ENCODE measurements at places on chromosomes 12 and 14.
A peak's percentile ranks its signal among the peaks of the same experiment; 100 is the strongest.

GRCh38 chr12:6494258-6494743 lies 399 bp downstream of the NCAPD2 start:
- DNase-seq: no peak

GRCh38 chr12:9122091-9122609 lies 6.4 kb upstream of the A2M start:
- DNase-seq: no peak

DNA sequence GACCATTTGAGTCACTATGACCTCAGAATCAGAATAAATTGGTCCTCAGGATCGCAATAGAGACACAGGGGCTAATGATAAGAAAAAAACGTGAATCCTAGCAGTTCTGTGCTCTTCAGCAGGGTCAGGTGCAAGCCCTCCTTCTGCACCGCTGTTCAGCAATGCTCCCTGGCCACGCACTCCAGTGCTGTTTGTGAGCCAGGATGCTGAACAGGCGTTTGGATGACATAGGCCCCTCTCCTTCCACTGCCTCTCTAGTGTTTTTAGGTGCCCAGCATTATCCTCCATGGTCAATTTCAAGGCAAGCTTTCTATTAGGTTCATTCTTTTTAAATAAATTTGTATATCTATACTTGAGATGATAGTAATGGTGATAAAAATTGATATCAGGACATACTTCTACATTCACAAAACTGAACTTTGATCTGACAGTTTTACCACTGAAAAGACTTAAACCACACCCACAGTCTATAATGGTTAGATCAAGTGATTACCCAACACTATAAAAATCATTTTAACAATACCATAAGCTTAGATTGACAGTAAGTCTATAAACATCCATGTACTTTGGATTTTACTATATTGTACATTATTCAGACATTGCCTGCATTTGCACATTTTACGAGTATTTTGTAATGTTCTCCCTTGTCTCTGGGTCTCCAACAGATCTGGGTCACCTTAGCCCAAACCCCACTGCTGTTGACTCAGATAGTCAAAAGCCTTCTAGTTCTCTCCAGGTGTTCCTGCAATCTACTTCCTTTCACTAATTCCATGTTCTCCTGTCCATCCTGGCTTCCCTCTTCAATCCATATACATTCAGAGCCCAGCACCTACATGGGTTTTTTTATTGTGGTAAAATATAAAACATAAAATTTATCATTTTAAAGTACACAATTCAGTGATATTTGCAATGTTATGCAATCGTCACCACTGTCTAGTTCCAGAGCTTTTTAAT lies 114.9 kb upstream of the COCH start:
- no peak for DNase-seq

GRCh38 chr12:11650286-11651281 lies 1.1 kb downstream of the ETV6 start:
- no peak for DNase-seq

GRCh38 chr12:31363831-31364230 lies 37.9 kb upstream of the SINHCAF start:
- DNase-seq: no peak

DNA sequence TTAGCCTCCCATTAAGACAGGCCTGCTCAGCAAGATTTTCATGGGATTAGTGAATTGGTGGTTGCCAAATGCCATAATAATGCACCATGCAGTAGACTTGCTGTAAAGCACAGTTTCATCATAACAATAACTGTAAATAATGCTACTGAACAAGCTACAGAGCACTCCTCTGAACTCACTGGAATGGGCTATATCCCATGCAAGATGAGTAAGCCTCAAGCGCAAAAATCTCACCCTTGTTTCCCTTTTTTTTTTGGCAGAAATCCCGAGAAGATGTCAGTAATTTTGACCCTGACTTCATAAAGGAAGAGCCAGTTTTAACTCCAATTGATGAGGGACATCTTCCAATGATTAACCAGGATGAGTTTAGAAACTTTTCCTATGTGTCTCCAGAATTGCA lies 145.9 kb upstream of the HIF1A start:
- DNase-seq: no peak

- DNase-seq: no peak
These were observed 59.0 kb downstream of the CLMN start for GRCh38 chr14:95260537-95261361.

- DNase-seq: no peak
These were observed 1.2 kb upstream of the C14orf180 start for GRCh38 chr14:104578321-104578720.

- DNase-seq: no peak
These were observed 56.0 kb downstream of the FOS start for GRCh38 chr14:75334549-75335051.

DNA sequence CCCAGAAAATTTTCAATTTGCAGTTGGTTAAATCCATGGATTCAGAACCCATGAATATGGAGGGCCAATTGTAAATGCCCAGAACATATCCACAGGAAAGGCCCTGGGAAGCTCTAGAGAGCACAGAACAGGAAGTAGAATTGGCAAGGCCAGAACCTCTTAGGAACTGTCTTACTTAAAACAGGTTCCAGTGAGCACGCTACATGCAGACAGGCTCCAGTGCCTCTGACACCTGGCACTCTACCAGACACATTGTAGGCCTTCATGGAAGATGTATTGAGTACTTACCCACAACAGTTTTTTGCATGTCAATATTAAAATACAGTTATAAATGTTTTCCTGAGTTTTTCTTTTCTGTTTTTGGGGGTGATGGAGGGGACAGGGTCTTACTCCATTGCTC lies 188.2 kb upstream of the FRMD6 start:
- DNase-seq: no peak

DNA sequence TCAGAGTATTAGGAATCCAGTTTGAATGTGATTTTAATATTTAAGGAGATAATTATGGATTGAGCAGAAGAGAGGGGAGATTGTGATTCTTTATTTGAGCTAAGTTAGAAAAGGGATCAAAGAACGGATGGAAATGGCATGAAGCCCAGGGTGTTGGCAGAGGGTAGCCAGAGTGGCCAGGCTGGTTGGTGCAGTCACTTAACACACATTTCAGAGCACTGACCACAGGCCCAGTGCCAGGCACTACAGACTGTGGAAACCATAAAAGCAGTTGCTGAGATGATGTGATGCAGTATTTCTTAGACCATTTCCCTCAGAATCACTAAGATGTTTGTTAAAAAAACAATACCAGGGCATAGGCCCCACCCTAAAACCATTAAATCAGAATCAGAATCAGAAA lies 167.7 kb upstream of the AMIGO2 start:
- no peak for DNase-seq

- DNase-seq: no peak
These were observed 25.7 kb downstream of the SOAT2 start for GRCh38 chr12:53128780-53129569.

GRCh38 chr14:61520576-61520975 lies 174.7 kb upstream of the HIF1A start:
- DNase-seq: no peak

DNA sequence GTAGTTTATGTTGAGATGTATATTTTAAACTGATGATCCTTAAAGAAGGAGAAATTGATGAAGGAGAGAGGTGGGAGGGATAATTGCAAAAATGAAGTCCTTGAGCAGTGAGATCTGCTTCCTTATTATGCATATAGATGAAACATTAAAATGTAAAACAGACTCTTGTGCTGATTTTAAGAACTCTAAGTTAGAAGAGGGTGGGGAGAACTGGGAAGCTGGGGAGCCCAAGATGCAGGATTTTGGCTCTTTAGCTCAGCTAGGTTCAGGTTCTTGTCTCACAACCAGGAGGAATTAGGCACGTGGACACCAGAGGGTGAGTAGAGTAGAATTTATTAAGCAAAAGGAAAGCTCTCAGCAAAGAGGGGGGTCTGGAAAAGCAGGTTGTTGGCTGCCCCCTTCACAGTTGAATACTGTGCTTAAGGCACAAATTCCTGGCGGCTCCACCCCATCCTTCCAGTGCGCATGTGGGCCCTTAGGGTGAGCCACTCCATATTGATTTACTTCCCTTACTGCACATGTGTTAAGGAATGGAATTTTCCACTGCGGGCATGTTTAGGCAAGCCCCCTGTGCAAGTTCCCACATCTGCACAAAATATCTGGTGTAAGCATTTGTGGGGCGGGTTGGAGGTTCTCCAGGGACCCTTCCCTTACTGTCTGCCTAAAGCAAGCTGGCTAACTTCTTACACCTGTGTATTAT lies 141.9 kb downstream of the BICD1 start:
- no peak for DNase-seq

- DNase-seq: no peak
These were observed 31.0 kb upstream of the LGALS3 start for GRCh38 chr14:55097881-55098560.

DNA sequence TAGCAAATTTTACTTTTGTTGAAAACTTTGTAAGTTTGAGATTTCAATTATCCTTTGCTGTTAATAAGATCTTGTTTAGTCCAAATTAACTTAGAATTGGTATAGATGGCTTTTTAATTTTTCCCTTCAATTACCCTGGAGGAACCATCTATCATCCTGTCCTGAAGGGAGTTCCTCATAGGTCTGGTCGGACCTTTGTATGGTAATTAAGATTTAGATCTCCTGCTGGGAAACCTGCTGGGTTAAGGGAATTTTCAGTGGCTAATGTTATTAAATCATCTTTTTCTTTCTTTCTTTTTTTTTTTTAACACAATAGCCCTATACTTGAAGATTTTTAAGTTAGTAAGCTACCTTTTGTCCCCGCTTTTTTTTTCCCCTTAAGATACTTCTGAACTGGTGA lies 63.0 kb upstream of the PRMT8 start:
- DNase-seq: no peak

DNA sequence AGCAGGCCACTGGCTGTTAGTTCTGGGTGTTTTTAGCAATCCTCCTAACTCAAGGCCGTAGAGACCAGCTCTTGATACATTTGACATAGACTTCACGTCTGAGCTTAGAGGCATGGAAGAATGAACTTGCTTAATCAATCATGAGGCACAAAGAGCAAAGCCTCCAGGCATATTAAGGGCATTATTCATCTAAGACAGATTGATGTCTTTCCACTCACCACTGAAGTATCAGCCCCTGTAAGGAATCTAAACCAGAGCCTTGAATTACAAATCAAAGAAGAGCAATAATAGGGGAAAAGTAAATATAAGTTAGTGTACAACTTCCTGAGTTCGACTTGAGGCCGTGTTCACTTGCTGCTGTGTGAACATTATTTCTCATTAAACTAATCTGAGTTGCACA lies 1470.7 kb downstream of the AACS start:
- DNase-seq: no peak

- DNase-seq: no peak
These were observed 592 bp downstream of the KRT7 start for GRCh38 chr12:52233462-52234207.

DNA sequence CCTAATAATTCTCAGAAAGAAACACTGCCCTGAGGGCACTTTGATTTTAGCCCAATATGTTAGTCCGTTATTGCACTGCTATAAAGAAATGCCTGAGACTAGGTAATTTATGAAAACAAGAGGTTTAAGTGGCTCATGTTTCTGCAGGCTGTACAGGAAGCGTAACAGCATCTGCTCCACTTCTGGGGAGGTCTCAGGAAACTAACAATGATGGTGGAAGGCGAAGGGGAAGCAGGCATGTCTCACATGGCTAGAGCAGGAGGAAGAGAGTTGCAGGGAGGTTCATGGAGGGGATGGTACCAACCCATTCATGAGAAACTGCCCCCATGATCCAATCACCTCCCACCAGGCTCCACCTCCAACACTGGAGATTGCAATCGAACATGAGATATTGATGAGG lies 49.4 kb upstream of the RERG start:
- no peak for DNase-seq

- no peak for DNase-seq
These were observed 17.1 kb downstream of the OTUB2 start for GRCh38 chr14:94043111-94043755.

DNA sequence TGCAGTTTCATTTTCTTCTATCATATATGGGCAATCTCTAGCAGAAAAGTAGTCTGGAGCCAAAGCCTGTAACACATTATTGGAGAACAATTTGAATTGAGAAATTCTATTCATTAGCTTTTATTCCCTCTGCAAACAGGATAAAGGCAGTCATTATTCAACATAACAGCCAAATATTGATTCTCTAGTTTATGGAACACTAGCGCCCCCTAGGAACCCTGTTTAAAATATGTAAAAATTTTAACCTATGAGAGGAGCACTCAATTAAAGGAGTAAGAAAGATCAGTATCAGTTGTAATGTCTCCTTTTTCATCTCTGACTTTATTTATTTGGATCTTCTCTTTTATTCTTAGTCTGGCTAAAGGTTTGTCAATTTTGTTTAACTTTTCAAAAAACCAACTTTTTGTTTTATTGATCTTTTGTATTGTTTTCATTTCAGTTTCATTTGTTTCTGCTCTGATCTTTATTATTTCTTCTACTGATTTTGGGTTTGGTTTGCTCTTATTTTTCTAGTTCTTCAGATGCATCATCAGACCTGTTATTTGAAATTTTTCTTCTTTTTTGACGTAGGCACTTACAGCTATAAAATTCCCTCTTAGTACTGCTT lies 4.8 kb upstream of the LMNTD1 start:
- no peak for DNase-seq

GRCh38 chr14:90880282-90880681 lies 64.1 kb upstream of the TTC7B start:
- DNase-seq: no peak

GRCh38 chr12:116832353-116832752 lies 48.9 kb downstream of the HRK start:
- no peak for DNase-seq

- DNase-seq: no peak
These were observed 14.9 kb upstream of the MCRS1 start for GRCh38 chr12:49582850-49583249.

GRCh38 chr12:53069621-53070410 lies 9.4 kb downstream of the SPRYD3 start:
- DNase-seq: no peak

DNA sequence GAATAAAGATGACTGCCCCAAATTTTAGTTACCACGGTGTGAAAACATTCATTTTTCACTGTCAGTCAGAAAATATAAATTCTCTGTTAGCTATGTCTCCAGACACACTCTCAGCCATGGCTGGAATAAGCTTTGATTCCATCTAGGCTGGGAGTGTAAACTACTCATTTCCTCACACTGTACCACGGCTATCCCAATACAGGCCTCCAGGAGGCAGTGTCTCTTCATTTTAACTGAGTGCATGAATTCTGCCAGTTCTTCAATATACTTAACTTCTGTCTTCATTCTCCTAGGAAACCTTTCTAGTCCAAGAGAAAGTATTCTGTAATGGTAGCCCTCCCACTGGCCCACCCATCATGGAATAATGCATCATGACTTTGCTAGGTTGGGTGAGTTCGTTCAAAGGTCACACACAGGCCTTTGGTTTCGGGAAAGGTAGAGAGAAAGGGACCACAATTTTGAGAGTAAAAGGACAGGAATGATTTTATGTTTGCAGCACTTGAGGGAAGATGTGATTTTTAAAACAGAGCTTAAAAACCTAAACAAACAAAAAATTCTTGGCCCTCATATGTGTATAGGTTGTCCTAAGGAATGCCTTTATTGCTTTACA lies 381.1 kb downstream of the SEC23A start:
- DNase-seq: peak; percentile 77

DNA sequence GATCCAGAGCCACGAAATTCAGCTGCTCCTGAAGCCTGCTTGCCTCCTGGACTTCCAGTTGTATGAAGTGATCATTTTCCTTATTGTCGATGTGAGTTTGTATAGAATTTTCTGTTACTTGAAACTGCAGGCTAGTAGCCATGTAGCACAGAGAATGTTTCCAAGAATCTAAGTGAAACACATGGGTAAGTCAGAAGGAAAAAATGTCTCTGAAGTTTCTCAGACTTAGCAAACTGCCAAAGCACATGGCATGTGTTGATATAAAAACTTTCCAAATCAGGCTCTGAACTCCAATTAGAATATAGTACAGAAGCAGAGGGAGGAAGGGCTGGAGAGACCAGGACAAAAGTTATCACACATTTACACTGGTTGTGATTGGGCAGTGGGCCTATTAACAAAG lies 9.8 kb upstream of the PCNX1 start:
- no peak for DNase-seq

Measured in ascending aorta (tissue), 2 donors.